ENCODE measurements at places on chromosomes 1 and 21.

- no peak for DNase-seq
Observed at GRCh38 chr1:11281518-11282331, 8.7 kb downstream of the UBIAD1 start.

- DNase-seq, result no peak
Observed at GRCh38 chr1:13456904-13457532, 46.8 kb downstream of the PRAMEF20 start.

DNA sequence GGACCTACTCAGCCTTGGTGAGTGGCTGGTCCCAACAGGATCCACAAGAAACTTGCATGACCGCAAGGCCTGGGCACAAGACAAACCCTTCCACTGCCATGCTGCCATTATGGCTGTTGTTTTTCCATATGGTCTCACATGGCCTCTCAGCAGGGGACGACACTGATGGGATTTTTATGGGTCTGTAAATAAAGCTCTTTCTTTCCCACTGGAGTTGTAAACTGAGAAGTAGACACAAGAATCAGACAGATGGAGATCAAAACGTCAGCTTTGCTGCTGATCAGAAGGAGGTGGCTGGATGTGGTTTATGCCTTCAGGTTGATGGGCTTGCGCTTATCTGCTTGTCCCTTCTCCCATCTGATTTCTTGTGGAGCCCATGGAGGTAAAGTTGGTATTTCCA is 138.1 kb upstream of the KCNJ6 start:
- DNase-seq, result no peak

- no peak for DNase-seq
Observed at GRCh38 chr21:39650306-39650705, 37.6 kb downstream of the B3GALT5 start.

DNA sequence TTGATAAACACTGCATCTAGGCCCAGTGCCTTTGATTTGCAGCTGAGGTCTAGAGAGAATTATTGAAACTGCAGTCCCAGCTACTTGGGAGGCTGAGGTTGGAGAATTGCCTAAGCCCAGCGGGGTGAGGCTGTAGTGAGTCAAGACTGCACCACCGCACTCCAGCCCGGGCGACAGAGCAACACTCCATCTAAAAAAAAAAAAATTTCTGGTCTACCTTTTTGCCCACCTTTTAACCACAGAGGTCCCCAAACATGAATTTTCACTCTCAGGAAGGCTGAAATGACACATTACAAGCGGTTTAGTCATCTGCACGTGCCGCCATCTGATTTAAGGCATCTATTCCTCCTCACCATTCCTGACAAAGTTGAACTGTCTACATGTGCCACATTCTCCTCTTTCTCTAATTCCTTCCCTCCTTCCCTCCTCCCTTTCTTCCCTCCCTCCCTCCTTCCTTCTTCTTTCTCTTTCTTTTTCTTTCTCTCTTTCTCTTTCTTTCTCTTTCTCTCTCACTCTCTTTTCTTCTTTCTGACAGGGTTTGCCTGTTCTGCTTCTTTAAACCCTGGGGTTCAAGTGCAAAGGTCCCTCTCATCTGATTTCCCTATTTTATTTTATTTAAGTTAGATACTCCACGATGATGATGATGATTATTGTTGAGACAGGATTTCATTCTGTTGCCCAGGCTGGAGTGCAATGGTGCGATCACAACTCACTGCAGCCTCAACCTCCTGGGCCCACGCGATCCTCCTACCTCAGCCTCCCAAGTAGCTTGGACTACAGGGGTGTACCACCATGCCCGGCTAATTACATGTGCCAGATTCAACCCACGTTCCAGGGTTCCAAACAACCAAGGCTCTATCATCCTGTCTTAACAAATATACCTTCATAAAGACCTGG is 3.0 kb upstream of the SOD1 start:
- DNase-seq, result peak; percentile 42

Measured in stimulated activated CD4-positive, alpha-beta T cell treated with anti-CD3 and anti-CD28 coated beads, Interleukin-12 subunit alpha, Interleukin-12 subunit beta, amount 100 ng/mL, for 48 hours (primary cell).